ENCODE measurements at places on chromosomes 7 and 10.

GRCh38 chr10:71694039-71694501 is 25.5 kb downstream of the C10orf105 start:
- DNase-seq: no peak
- H3K4me3 ChIP-seq: no peak overlapping the region
- H3K27ac ChIP-seq: no peak overlapping the region
- no peaks in the 10 kb centered on the region for H3K27me3 ChIP-seq
- H3K36me3 ChIP-seq: no peaks in the 10 kb centered on the region
- H3K4me1 ChIP-seq: no peaks in the 10 kb centered on the region

DNA sequence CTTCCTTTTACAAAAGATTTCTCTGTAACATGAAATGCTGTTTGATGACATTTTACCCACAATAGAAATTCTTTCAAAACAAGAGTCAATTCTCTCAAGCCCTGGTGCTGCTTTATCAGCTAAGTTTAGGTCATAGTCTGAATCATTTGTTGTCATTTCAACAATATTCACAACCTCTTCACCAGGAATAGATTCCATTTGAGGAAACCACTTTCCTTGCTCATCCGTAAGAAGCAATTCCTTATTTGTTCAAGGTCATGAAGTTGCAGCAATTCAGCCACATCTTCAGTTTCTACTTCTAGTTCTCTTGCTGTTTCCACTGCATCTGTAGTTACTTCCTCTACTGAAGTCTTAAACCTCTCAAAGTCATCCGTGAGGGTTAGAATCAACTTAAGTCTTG is 315.3 kb downstream of the TYW1 start:
- H3K27me3 ChIP-seq: no peaks in the 10 kb centered on the region
- DNase-seq: no peak
- H3K27ac ChIP-seq: no peak overlapping the region

GRCh38 chr10:110504111-110504735 is 6.5 kb downstream of the DUSP5 start:
- H3K36me3 ChIP-seq: no peaks in the 10 kb centered on the region
- H3K27ac ChIP-seq: no peak overlapping the region
- no peak for DNase-seq

GRCh38 chr7:38160003-38160571 is 18.0 kb upstream of the STARD3NL start:
- no peak overlapping the region for H3K4me3 ChIP-seq
- H3K4me1 ChIP-seq: no peaks in the 10 kb centered on the region
- no peaks in the 10 kb centered on the region for H3K27me3 ChIP-seq
- no peaks in the 10 kb centered on the region for H3K36me3 ChIP-seq
- no peak overlapping the region for H3K27ac ChIP-seq
- no peak for DNase-seq

DNA sequence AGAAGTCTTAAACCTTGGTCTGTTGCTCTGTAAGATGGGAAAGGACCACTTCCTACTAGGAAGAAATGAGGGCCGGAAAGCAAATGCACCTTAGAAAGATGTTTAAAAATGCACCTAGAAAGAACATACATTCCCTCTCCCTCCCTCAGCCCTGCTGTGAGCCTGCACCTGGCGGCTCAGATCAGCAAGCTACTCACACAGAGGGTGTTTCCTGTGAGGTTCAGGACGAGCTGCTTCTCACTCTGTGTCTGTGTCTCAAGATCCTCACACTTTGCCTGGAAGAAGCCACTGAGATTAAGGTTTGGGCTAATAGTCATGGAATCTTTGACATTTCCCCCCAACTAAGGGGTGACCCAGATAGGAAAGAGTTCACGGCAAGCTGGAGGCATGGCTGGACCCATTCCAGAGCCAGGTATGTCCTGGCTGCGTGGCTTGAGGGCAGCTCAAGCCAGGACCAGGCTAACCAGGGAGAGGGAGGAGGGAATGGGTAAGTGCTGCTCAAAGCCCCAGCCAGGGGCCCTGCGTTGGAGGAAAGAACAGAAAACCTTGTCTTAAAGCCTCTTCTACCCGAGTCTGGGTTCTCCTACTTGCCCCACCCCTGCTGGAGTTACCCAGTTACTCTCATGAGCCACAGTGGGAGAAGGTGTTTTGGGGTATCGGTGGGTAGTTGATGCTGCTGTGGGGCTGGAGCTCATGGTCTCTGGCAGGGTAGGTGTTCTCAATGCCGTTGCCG is 47.5 kb downstream of the PODXL start:
- peaks cover 5% of the 10 kb centered on the region for H3K4me1 ChIP-seq
- no peaks in the 10 kb centered on the region for H3K36me3 ChIP-seq
- DNase-seq: no peak
- H3K27me3 ChIP-seq: no peaks in the 10 kb centered on the region
- H3K27ac ChIP-seq: no peak overlapping the region
- H3K4me3 ChIP-seq: no peak overlapping the region

- no peak for DNase-seq
- peaks cover 67% of the 10 kb centered on the region for H3K4me1 ChIP-seq
- H3K27me3 ChIP-seq: no peaks in the 10 kb centered on the region
These were observed 53.1 kb upstream of the KMT2E start for GRCh38 chr7:104960741-104961448.

DNA sequence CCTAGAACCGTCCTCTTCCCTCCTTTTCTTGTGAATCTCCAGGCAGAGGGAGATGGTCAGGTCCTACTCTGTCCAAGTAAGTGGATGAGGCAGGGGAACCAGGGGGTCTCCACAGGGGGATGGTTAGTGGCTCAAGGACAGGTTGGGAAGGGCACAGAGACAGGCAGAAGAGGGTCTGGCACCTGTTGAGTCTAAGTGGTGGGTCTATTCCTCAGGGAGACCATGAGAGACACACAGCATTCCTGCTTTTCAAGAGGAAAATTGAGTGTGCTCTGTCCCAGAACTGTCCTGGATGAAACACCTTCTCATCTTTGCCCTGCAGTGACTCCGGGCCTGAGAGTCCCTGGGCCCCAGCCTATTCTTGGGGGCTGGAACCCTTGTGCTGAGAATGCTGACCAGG is 184.8 kb upstream of the GALNT17 start:
- H3K27me3 ChIP-seq: no peaks in the 10 kb centered on the region
- H3K36me3 ChIP-seq: no peaks in the 10 kb centered on the region
- H3K27ac ChIP-seq: no peak overlapping the region
- no peak for DNase-seq
- H3K4me1 ChIP-seq: no peaks in the 10 kb centered on the region

GRCh38 chr7:36742911-36743775 is 18.8 kb upstream of the AOAH start:
- H3K4me1 ChIP-seq: no peaks in the 10 kb centered on the region
- DNase-seq: no peak
- H3K4me3 ChIP-seq: no peak overlapping the region
- no peaks in the 10 kb centered on the region for H3K27me3 ChIP-seq
- H3K27ac ChIP-seq: no peak overlapping the region

DNA sequence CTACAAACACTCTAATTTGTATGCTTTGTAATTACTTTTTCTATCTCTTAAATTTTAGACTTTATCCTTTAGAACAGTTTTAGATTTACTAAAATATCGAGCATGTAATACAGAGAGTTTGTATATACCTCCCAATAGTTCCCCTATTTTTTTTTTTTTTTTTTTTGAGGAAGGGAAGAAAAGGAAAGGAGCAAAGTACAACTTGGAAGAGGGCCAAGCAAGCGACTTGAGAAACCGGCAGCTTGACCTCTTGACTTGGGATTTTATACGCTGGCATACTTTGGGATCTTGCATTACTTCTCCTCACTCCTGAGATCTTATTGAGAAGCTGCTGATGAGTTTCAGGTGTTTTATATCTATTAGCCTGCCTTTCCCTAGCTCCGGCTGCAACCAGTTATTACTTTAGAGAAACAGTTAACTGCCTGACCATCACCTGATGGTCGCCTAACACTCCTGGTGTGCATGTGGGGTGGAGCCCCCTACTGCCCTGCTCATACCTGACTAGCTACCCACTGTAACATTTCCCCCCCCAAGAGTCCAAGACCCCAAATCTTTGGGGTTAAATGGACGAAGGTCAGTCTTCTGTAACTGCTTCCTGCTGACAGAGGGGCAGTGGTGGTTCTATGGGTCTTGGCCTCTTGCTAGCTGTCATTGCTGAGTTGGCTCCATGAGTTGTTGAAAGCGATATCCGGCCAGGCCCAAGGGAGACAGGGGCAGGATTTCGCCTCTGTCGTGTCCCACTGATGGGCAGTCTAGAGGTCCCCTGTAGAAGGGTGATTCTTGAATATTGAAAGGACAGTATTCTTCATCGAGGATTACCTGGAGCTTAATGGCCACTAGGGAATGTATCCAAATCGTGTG is 28.5 kb downstream of the MKLN1 start:
- H3K36me3 ChIP-seq: no peaks in the 10 kb centered on the region
- no peak overlapping the region for H3K4me3 ChIP-seq
- DNase-seq: no peak
- peaks cover 9% of the 10 kb centered on the region for H3K4me1 ChIP-seq

- no peaks in the 10 kb centered on the region for H3K27me3 ChIP-seq
- H3K36me3 ChIP-seq: no peaks in the 10 kb centered on the region
- peak overlapping the region; percentile 19 for H3K27ac ChIP-seq
- no peak for DNase-seq
These were observed 18.4 kb downstream of the RPA3 start for GRCh38 chr7:7699970-7700369.

DNA sequence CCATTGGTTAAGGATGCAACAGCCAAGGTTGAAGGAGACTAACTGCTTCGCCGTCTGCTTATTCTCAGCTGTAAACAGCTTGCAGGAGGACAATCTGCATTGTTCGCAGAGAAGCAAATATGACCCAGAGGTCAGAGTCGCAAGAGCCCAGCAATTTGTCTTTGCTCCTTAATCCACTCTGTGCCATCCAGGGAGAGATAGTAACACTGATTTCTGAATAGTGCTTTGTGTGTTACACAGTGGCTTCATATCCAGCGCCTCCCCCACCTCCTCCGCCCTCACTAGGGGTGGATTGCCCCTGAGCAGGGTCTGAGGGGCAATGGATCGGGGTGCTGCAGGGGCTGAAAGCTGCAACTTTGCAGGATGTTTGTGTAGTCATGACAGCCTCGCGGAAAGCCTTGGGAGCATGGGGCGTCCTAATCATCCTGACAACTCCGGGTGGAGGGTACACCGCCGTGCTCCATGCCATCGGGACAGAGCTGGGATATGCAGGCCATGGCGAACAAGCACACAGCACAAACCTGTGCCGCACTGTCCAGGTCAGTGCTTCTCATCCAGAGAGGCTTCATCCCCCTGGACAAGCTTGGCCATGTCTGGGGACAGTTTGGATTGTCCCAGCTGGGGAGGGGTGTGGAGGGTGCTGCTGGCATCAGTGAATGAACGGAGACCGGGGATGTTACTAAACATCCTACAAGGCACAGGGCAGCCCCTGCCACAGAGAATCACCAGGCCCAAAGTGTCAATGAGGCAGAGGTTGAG is 103.1 kb upstream of the INSIG1 start:
- DNase-seq: peak; percentile 34
- no peaks in the 10 kb centered on the region for H3K4me1 ChIP-seq
- H3K27me3 ChIP-seq: no peaks in the 10 kb centered on the region
- H3K4me3 ChIP-seq: no peak overlapping the region
- H3K36me3 ChIP-seq: no peaks in the 10 kb centered on the region

DNA sequence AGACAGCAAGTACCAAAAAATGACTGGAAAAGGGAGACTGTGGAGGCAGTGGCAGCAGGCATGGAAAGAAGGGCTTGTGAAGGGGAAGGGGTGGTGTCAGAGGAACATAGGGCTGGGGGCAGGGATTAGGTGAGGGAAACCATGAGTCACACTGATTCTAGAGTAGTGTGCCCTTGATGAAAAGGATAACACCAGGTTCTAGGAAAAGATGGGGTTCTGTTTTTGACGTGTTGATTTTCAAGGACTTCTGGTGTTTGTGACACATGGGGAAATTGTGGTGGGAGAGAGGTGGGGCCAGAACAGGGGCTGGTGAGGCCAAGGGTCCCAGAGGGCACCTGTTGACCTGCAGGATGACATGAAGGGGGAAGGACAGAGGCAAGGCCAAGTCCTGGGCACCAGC is 57.1 kb downstream of the FIGNL1 start:
- no peak for DNase-seq
- no peaks in the 10 kb centered on the region for H3K4me1 ChIP-seq
- H3K27ac ChIP-seq: no peak overlapping the region
- H3K4me3 ChIP-seq: no peak overlapping the region
- no peaks in the 10 kb centered on the region for H3K36me3 ChIP-seq

DNA sequence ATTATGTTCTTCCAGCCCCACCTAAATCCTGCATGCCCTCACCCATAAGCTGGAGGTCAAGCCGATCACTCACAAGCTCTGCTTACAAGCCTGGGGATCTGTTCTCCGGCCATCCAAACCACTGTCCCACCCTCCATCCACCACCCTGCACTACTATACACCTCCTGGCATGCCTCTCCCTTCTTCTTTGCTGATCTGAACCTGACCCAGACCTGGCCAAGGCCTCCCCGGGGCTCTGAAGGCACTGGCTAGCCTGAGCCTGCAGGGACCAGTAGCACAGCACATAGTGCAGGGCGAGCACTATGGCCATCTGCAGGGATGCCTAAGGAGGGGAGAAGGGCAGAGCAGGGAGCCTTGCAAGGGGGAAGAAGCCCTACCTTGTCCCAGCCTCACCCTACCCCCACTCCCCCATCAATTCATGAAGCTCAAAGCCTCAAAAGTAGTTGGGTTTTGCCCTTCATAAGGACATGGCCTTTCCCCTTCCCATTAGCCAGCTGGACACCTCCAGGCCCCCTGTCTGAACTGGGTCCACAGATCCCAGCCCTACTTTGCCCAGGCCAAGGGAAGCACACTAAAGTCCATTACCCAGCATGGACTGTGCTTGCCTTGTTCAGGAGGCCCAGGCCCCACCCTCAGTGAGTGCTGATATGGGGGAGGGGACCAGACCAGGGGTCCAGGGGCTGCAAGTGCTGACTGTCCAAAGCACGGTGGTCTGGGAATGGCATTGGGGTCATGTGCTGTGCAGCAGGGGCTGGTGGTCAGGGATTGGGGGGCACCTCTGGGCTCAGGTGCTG is 29.6 kb downstream of the CHAT start:
- H3K27me3 ChIP-seq: no peaks in the 10 kb centered on the region
- H3K36me3 ChIP-seq: no peaks in the 10 kb centered on the region
- no peaks in the 10 kb centered on the region for H3K4me1 ChIP-seq
- no peak for DNase-seq
- no peak overlapping the region for H3K4me3 ChIP-seq
- H3K27ac ChIP-seq: no peak overlapping the region

DNA sequence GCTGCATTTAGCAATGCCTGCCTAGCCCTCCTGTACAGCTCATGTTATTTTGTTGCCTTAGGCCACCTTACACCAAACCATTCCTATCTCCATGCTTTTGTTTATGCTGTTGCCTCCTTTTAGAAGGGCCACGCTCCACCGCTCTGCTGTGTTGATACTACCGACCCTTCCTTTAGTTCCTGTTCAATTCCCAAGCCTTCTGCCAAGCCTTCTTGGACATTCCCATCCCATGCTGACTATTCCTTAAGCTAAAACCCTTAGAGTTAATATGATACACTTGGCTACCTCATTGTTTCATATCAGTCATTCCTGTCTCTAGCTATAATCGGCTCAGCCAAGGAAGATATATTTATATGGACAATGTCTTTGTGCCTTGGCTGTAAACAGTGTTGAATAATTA is 705.5 kb downstream of the LRMDA start:
- no peak overlapping the region for H3K27ac ChIP-seq
- no peaks in the 10 kb centered on the region for H3K27me3 ChIP-seq
- no peaks in the 10 kb centered on the region for H3K36me3 ChIP-seq
- no peak overlapping the region for H3K4me3 ChIP-seq
- DNase-seq: no peak
- no peaks in the 10 kb centered on the region for H3K4me1 ChIP-seq

- H3K27me3 ChIP-seq: no peaks in the 10 kb centered on the region
- H3K4me3 ChIP-seq: no peak overlapping the region
- DNase-seq: no peak
These were observed 27.2 kb downstream of the PWWP2B start for GRCh38 chr10:132423966-132424861.
